ENCODE measurements at places on chromosomes 1 and 21.

GRCh38 chr21:45917241-45917640 lies 64.3 kb upstream of the COL6A1 start:
- DNase-seq, result no peak

GRCh38 chr1:66452982-66453381 lies 81.0 kb upstream of the SGIP1 start:
- peak; percentile 5 for DNase-seq

DNA sequence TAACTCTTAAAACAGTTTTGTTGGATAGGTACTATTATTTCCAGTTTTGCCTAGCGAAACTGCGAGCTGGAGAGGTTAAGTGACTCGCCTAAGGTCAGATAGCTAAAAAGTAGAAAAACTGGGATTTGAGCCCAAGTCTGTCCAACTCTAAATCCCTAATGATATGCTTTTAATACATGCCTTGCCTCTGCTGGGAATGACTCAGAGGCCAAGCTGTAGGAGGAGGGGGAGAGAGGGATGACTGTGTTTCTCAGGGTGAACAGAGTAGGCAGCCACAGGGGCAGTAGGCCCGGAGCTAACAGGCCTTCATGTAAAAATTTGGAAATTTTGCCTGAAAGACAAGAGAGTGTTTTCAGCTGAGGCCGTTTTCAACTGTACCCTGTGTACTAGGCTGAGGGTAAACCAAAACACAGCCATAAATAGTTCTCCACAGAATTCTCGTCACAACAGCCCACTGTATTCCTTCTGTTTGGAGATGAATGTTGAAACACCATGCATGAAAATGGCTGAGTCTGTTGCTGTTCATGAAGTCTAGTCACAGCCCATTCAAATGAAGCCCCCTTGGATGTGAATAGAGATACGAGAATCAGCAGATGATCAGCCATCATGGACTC lies 107.5 kb upstream of the HOOK1 start:
- peak; percentile 58 for DNase-seq

DNA sequence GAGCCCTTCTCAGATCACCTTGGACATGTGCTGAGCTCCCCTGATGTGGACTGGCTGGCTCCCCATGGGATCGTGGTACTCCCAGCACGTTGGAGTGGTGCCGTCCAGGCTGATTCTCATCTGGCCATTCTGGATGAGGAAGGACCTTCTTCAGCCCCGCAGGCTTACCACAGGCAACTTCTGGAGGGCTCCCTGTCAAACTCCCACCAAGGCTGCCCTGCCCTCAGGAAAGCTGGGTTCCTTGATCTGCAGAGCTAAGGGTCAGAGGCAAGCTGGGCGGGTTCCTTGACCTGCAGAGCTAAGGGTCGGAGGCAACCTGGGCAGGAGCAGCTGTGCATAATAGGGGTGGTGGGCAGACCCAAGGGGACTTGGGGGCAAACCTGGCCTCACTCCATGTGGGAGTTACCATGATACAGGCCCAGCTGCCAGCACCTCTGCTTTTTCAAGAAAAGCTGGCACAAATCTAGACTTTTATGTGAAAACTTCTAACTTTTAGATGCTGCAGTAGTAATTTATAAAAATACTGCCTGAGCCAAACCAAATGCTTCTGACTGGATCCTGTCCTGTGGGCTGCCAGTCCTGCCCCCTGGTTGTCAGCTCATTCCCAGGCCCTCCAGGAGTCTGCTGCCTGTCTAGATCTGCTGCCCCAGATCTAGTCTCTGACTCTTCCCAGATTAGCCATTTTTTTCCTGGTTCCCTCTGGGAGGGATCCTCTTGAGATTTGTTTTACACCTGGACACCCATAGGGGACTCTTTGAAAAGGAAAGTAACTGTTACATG lies 5.6 kb upstream of the THEM5 start:
- no peak for DNase-seq

- DNase-seq, result no peak
Measured at GRCh38 chr1:115340879-115341278, 2.8 kb upstream of the NGF start.

GRCh38 chr1:3352299-3352951 lies 102.0 kb upstream of the ARHGEF16 start:
- no peak for DNase-seq
